ENCODE measurements at places on chromosomes 4 and X.
A peak's percentile ranks its signal among the peaks of the same experiment; 100 is the strongest.

- H3K27ac ChIP-seq: no peak overlapping the region
- no peaks in the 10 kb centered on the region for H3K4me1 ChIP-seq
- H3K36me3 ChIP-seq: peaks cover 1% of the 10 kb centered on the region
- H3K27me3 ChIP-seq: no peaks in the 10 kb centered on the region
- no peak for DNase-seq
Observed at GRCh38 chr4:94160774-94161173, 46.9 kb upstream of the SMARCAD1 start.

DNA sequence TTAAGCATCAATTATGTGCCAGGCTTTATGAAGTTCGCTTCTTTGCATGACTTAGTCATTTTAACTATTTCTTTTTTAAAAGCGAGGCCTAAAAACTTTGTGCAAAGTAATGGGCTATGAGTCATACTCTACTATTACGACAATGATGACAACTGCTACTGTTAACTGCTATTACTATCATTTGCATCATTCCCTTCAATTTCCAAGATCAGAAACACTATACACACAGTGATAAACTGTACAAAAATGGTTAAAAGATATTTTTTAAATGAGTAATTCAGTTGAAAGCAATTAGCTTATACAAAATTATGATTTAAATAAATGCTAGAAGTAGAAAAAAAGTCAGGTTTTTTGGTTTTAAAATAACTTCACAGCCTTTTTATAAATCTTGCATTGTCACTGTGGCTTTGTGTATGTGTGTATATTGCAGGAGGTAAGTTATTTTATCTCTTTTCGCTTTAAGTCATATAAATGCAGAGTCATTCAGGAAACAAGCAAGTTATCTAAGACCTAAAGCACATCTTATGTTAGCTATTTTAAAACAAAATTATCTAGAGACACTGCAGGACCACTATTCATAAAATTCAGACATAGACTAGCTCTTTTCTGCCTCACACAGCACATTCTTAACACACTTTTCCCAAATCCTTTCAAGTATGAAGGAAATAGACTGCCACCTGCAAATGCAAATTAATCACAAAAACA lies 18.5 kb upstream of the CXCL3 start:
- no peaks in the 10 kb centered on the region for H3K4me1 ChIP-seq
- no peak for DNase-seq
- H3K36me3 ChIP-seq: peaks cover 1% of the 10 kb centered on the region
- H3K4me3 ChIP-seq: no peak overlapping the region
- no peak overlapping the region for H3K27ac ChIP-seq

GRCh38 chrX:112874175-112874574 lies 33.5 kb upstream of the AMOT start:
- DNase-seq: no peak
- H3K4me3 ChIP-seq: no peak overlapping the region
- H3K27me3 ChIP-seq: no peaks in the 10 kb centered on the region

DNA sequence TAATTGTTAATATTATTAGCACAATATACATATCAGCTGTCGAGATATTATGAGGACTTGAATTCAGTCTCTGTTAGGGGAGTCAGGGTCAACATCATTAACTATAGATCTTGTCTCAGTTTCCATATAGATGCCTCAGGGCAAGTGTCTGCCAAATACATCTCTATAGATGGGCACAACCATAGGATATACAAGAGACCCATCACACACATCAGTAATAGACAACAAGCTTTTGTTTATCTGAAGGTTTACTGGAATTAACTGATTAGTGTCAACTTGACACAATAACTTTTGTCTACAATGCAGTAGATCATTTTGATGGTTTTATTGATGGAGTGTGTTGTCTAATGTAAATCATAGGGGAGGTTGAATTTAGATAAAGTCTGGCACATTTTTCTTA lies 37.1 kb upstream of the PHOX2B start:
- no peak overlapping the region for H3K27ac ChIP-seq
- no peaks in the 10 kb centered on the region for H3K36me3 ChIP-seq

GRCh38 chr4:123587983-123588494 lies 191.4 kb downstream of the SPRY1 start:
- no peaks in the 10 kb centered on the region for H3K4me1 ChIP-seq
- H3K36me3 ChIP-seq: no peaks in the 10 kb centered on the region
- H3K27me3 ChIP-seq: peaks cover 7% of the 10 kb centered on the region
- no peak overlapping the region for H3K4me3 ChIP-seq
- no peak for DNase-seq
- H3K27ac ChIP-seq: no peak overlapping the region

DNA sequence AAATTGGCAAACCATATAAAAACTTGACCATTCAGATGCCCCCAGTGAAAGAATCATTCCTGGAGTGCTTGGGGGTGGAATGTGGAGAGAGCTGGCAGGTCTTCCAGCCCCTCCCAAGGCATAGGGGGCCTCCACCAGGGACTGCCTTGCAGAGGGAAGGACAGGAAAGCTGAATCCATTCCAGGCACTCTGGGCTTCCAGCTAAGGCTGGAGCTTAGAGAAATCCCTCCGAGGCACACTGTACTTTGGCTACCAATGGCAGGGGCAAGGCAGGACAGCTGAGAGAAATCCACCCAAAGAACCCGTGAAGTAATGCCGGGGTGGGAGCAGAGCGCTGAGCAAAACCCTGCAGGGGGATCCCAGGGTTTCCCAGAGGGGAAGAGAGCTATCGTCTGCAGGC lies 4.0 kb downstream of the CENPU start:
- H3K4me3 ChIP-seq: no peak overlapping the region
- peaks cover 31% of the 10 kb centered on the region for H3K4me1 ChIP-seq
- peak overlapping the region; percentile 82 for H3K27ac ChIP-seq
- peaks cover 19% of the 10 kb centered on the region for H3K36me3 ChIP-seq
- no peak for DNase-seq

DNA sequence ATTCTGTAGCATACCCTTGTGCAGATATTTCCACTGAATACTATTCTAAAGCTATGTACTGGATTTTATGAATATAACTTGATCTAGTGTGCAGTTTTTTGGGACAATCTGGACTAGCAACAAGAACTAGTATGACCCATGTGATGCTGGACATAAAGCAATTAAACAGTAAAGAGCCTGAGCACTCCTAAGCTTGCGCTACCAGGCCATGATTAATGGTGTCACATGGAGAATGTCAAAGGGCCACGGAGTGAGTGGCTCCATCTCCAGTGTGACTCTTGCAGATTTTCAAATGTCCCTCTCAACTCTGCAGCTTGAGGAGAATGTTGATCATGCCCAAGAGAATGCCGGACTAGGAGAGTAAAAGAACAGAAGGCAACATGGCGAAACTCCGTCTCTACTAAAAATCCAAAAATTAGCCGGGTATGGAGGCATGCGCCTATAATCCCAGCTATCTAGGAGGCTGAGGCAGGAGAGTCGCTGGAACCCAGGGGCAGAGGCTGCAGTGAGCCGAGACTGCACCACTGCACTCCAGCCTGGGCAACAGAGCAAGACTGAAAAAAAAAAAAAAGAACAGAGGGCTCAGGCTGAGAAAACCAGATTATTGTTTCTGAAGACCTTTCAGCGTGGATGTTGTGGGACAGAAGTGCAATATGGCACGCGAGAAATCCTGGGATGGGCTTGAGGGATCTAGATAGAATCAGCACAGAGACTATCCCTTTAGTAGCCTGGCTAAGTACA lies 45.0 kb downstream of the TIGD2 start:
- H3K36me3 ChIP-seq: no peaks in the 10 kb centered on the region
- no peaks in the 10 kb centered on the region for H3K4me1 ChIP-seq
- H3K4me3 ChIP-seq: no peak overlapping the region
- H3K27ac ChIP-seq: no peak overlapping the region

DNA sequence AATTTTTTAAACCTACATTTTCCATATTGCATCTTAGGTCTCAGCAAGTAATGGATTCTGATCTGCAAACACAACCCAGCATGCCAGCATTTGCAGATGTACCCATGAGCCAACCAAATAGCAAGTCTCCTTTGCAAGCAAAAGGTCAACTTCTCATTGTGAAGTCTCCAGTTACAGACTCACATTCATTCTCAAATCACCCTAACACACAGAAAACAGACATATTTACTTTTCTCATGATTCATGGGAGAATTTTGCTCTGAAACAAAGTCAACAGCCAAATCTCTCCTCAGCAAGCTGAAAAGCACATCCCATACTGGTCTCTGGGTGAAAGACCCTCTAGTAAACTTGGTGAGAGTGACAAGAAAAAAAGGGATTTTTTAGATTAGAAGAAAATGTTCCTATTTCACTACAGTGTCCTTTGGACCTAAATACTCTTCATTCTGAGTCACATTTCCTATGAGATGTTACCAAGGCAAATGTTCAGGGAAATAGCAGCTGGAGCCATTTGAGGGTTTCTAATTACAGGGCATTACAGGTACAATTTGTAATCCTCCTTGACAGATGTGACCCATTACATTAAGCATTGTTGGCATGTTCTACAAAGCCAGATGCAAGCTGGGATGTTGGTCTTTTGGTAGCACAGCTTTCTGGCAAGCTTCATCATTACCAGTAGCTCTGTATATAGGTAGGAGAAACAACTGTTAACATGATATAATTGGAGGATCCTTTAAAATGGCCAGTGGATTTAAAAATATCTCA lies 383.3 kb downstream of the SMARCA1 start:
- H3K4me1 ChIP-seq: no peaks in the 10 kb centered on the region
- no peaks in the 10 kb centered on the region for H3K27me3 ChIP-seq
- DNase-seq: no peak
- H3K36me3 ChIP-seq: no peaks in the 10 kb centered on the region

- no peak overlapping the region for H3K27ac ChIP-seq
- H3K36me3 ChIP-seq: no peaks in the 10 kb centered on the region
- H3K4me1 ChIP-seq: no peaks in the 10 kb centered on the region
- no peak overlapping the region for H3K4me3 ChIP-seq
- H3K27me3 ChIP-seq: no peaks in the 10 kb centered on the region
- no peak for DNase-seq
Observed at GRCh38 chrX:63128509-63128908, 222.6 kb downstream of the SPIN4 start.

DNA sequence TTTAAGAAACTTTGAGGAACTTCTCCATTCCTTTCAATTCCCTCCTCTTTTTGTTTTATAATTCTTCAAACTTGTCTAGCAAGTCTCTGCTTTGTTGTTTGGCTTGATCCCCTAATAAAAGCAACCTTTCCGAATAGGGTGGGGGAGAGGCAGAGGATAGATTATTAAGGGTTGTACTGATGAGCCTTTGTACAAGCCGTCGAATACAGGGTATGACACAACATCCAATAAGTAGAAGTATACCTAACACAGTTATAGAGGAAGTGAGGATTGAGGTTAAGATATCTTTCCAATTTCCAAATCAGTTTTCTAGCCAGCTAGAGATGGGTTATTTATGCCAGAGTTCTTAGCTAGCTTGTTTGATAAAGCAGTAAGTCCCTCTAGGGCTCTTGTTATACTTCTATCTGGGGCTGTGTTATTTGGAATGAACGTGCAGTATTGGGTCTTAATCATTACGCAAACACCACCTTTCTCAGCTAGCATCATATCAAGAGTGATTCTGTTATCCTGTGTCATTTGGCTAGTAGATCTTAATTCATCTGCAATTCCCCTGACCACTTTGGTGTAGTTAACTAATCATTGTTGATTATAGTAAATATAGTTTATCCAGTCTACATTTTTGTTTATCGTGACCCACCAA lies 18.5 kb downstream of the METAP1 start:
- no peaks in the 10 kb centered on the region for H3K27me3 ChIP-seq
- no peak for DNase-seq
- no peak overlapping the region for H3K27ac ChIP-seq
- H3K4me1 ChIP-seq: peaks cover 53% of the 10 kb centered on the region
- no peaks in the 10 kb centered on the region for H3K36me3 ChIP-seq

DNA sequence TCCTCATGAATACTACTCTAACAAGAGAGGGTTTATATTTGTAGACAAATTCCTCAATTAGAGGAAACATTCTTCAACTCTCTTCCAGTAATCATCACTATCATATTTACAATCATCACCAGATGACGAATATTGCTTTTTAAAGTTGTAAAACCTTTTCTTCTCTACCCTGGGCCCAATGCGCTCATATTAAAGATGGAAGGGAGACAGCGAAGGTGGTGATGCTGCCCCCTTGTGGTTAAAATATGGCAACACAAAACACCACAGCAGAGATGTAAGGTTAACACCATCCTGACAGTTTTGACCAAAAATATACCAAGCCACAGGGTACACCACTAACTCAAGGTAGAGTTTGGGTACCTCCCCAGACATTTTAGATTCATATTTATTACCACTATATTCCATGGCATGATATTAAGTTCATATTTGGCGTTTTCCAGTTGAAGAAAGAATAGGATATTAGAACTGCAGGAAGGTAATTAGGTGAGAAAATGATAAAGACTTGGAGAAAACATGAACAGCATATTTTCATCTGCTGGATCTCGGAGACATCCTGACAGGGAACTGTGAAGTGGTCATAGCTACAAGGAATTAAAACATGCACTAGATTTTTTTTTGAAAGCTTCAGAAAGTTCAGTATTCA lies 72.8 kb downstream of the SLC9A7 start:
- no peaks in the 10 kb centered on the region for H3K27me3 ChIP-seq
- H3K27ac ChIP-seq: no peak overlapping the region
- no peaks in the 10 kb centered on the region for H3K4me1 ChIP-seq
- no peak overlapping the region for H3K4me3 ChIP-seq

GRCh38 chr4:33722800-33723516 lies 2521.4 kb downstream of the ARAP2 start:
- H3K36me3 ChIP-seq: no peaks in the 10 kb centered on the region
- H3K4me1 ChIP-seq: no peaks in the 10 kb centered on the region
- H3K27me3 ChIP-seq: no peaks in the 10 kb centered on the region

DNA sequence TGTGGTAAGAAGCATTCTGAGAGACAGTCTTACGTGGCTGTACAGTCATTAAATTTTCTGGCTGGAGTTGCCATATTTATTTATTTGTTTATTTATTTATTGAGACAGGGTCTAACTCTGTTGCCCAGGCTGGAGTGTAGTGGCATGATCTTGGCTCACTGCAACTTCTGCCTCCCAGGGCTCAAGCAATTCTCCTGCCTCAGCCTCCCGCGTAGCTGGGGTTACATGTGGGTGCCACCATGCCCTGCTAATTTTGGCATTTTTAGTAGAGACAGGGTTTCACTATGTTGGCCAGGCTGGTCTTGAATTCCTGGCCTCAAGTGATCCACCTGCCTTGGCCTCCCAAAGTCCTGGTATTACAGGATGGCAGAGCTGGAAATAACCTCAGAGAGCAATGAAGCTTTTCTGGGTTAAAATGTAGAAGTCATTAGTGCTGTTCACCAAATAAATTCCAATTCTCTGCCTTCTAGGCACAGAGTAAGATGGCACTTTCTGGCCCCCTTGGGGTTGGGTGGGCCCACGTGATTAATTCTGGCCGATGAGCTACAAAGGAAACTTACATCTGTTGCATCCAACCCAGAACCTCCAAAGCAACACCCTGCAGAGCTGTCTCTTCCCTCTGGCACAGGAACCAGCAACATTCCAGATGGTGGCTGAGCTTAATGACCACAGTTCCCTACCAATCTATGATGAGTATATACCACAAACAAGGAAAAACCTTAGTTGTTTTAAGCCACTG lies 4.5 kb downstream of the MRFAP1 start:
- H3K4me3 ChIP-seq: no peak overlapping the region
- peaks cover 41% of the 10 kb centered on the region for H3K36me3 ChIP-seq
- no peak overlapping the region for H3K27ac ChIP-seq

Data from central memory CD8-positive, alpha-beta T cell (primary cell).